ENCODE measurements at places on chromosomes 7 and 10.

- DNase-seq, result no peak
These were observed 64.8 kb downstream of the ZNRF2 start for GRCh38 chr7:30349170-30349569.

DNA sequence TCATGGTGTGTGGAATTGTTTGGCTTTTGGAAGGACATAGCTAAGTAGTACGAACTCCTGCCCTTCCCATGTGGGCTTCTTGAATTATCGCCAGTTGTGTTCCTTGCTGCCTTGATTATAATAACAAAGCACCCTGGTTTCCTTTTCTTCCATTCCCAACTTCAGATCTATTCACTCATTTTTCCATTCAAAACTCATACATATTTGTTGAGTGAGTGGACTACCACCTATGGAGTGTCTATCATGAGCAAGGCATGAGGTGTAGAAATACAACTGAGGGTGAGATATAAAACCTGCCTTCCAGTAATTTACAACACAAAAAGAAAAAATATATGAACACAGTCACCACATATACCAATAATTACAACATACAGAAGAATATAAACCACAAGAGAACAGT, 4.9 kb upstream of the COL17A1 start:
- DNase-seq, result no peak

DNA sequence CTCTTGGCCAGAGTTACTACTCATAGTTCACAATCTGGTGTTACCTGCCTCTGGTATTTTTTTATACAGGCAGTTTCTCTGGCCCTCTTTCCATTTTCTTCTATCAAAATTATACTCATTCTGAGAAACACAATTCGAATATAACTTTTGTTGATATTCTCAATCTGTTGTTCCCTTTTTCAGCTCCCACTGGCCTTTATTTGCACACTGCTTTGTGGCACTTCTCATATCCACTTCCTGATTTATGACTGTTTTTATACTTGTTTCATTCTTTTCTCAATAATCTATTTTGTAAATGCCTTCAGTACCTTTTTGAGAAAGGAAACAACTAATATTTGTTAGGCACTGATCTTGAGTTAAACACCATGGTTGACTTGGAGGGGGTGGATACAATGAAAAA, 93.8 kb upstream of the HDAC9 start:
- DNase-seq, result no peak

GRCh38 chr7:85587785-85588184, 400.9 kb upstream of the SEMA3D start:
- no peak for DNase-seq

DNA sequence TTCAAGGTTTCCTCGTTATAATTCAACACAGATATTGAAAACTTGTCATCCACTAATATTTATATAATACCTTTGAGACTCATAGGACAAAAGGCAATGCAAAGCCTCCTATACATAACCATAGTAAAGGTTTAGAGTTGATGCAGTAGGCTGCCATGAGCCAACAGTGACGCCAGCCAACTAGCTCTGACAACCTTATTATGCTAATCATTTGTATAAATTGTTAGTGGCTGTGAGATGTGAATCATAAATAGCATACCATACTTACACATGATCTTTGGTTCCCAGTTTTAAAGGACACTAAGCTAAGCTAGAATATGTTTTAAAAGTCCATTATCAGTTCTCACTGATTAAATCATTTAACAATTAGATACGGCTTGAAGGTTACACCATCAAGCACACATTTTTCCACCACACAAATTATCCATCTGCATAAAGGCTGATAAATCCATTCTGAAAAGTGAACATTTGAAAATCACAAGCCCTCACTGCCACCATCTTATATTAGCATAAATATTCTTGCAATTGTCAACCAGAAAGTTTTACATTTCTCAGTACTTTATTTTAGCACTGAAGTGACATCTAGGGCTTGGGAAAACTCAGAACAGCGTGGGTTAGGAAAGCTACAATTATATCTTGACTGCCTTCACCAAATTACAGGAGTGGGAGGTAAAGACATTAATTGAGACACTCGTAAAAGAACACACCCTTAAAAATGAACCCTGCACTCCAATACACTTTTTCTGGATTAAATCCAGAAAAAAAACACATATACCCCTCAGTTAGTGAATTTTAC, 30.7 kb downstream of the COA1 start:
- no peak for DNase-seq

GRCh38 chr7:35366167-35367155, 112.6 kb upstream of the TBX20 start:
- no peak for DNase-seq

- no peak for DNase-seq
These were observed 130.8 kb upstream of the GPR26 start for GRCh38 chr10:123535386-123535785.

DNA sequence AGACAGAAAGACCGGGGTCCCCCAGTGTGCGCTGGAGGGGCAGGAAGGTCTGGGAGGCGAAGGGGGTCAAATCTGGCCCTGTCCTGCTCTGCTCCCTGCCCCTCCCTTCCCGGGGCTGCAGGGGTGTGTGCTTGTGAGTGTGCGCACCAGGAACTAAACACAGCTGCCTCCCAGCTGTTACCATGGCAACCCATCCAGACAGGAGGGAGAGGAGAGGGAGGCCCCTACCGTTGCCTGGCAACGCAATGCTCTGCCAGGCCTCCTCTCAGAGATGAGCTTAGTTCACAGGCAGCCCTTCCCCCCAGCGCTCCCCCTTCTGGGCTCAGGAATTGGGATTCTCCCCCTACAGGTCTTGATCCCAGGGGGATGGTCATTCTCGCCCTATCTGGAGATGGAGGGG, 6.1 kb downstream of the NYAP1 start:
- peak; percentile 94 for DNase-seq

DNA sequence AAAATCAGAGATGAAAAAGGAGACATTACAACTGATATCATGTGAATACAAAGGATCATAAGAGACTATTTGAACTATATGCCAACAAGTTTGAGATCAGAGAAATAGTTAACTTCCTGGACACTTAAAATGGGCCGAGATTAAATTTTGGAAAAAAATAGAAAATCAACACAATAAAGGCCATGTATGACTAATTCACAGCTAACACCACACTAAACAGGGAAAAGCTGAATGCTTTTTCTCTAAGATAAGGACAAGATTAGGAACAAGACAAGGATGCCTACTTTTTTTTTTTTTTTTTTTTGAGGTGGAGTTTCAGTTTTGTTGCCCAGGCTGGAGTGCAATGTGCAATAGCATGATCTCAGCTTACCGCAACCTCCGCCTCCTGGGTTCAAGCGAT, 151.4 kb upstream of the MAGI2 start:
- DNase-seq, result no peak

DNA sequence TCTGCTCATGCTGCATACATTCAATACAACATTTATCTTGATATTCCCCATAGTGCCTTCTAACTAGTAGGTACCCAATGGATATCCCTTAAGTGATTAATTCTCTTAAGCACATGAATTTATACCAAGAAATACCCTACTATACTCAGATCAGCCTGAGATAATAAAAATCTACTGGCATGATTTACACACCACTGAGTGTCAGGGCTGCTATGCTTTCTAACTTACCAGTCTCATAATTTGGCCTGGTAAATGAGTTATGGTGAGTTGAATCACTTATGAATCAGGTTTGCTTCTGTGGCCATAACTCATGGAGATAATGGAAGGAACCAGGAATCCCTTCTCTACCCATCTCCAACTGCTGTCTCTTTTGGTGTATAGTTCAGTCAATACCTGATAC, 122.8 kb downstream of the THSD7A start:
- no peak for DNase-seq

- DNase-seq, result no peak
These were observed 15.3 kb downstream of the IGF2BP3 start for GRCh38 chr7:23454881-23455526.

- no peak for DNase-seq
These were observed 56.6 kb downstream of the BMPER start for GRCh38 chr7:33961948-33962347.

- no peak for DNase-seq
These were observed 16.7 kb upstream of the KLF6 start for GRCh38 chr10:3801558-3802192.

DNA sequence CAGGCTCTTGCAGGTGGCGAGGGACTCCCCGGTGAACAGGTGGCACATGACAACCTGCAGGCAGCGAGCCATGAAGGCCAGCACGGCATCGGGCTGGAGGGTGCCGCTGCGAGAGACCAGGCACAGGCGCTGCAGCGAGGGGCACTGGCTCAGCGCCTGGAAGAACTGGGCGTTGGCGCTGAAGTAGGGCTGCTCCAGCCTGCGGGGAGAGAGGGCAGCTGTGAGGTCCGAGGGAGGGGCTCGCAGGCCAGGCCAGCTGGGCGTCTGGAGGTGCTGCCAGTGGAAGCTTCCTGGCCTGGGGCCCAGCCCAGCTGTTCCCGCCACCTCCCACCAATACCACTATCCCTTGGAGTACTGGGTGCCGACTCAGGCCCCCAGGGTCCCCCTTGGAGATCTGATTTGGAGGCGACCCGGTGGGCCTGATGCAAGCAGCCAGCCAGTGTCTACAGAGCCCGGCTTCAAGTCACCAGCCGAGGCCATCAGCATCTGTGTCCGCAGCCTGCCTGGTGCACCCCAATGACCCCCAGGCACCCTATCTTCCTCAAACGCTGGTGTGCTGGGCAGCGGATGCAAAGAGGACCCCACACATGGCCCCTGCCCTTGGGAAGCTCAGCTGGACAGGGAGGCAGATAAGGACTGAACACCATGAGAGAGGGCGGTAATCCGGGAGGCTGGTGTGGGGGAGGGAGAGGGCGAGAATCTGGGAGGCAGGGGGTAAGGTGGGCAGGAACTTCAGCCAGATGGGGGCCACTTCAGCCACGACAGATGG, 67.8 kb upstream of the TNRC18 start:
- no peak for DNase-seq

DNA sequence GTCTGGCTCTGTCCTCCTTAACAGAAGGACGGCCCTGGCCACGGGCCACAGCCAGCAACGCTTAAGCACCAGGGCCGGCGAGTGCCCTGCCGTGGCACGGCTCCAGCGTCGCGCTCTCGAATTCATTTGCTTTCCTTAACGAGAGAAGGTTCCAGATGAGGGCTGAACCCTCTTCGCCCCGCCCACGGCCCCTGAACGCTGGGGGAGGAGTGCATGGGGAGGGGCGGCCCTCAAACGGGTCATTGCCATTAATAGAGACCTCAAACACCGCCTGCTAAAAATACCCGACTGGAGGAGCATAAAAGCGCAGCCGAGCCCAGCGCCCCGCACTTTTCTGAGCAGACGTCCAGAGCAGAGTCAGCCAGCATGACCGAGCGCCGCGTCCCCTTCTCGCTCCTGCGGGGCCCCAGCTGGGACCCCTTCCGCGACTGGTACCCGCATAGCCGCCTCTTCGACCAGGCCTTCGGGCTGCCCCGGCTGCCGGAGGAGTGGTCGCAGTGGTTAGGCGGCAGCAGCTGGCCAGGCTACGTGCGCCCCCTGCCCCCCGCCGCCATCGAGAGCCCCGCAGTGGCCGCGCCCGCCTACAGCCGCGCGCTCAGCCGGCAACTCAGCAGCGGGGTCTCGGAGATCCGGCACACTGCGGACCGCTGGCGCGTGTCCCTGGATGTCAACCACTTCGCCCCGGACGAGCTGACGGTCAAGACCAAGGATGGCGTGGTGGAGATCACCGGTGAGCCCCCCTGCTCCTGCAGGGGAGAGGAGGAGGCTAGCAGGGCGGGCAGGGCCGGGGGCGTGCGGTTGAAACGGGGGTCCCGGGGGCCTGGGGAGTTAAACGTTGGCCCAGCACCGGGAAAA, at the start of gene HSPB1:
Gene HSPB1 (plus strand): TSS at position 327 of the 855 bp plus-strand sequence. CDS start 40 bp downstream, at position 367.
- DNase-seq, result peak; percentile 69

- DNase-seq, result no peak
These were observed 76.4 kb upstream of the MAGI2 start for GRCh38 chr7:79529881-79530235.

DNA sequence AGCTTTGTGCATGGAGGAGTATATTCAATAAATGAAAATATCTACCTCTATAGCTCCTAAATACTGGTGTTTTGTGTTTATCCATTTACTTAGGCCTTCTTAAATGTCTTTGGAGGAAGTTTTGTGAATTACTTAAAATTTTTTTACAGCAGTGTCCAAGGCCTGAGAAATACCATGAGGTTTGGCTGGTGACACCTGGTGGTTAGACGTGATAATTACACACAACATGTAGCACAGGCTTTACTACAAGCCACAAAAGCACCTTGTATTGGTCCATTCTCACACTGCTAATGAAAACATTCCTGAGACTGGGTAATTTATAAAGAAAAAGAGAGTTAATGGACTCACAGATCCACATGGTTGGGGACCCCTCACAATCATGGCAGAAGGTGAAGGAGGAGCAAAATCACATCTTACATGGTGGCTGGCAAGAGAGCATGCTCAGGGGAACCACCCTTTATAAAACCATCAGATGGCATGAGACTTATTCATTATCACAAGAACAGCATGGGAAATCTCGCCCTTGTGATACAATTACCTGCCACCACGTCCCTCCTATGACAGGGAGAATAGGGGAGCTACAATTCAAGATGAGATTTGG, 20.6 kb downstream of the HYAL4 start:
- peak; percentile 38 for DNase-seq

DNA sequence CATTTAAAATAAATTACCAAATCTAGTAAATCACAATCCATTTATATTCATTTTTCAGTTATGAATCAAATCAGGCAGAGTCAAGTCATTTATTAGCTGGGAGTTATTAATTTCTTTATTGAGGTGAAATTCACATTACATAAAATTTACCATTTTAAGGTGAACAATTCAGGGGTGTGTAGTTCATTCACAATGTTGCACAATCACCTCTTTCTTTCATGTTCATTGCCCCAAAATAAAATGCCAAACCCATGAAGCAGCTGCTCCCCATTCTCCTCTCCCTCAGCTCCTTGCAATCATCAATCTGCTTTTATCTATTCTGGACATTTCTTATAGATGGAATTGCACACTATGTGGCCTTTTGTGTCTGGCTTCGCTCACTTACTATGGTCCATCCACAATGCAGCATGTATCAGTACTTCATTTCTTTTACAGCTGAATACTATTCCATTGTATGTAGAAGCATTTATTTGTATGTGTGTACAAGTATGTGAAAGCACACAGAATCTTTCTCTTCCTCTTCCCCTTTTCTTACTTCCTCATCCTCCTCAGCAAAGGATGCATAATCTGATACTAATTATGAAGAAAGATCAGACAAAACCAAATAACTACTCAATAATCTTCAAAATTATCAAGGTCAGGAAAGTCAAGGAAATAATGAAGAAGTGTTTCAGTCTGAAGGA, 60.6 kb downstream of the LMBR1 start:
- no peak for DNase-seq

GRCh38 chr10:11145495-11145855, 127.8 kb downstream of the CELF2 start:
- DNase-seq, result no peak

GRCh38 chr10:131575877-131576276, 264.4 kb upstream of the TCERG1L start:
- DNase-seq, result no peak

- DNase-seq, result no peak
These were observed 245.7 kb downstream of the TCERG1L start for GRCh38 chr10:131065673-131066305.

- DNase-seq, result peak; percentile 74
These were observed 70.0 kb downstream of the ARL4A start for GRCh38 chr7:12757443-12757842.

Measured in AG04450 (cell line).